ENCODE measurements at places on chromosomes 7 and 10.

GRCh38 chr10:49252313-49253034 lies 46.5 kb upstream of the C10orf71 start:
- no peak for DNase-seq

GRCh38 chr7:155802906-155803417 lies 9.3 kb downstream of the SHH start:
- no peak for DNase-seq

DNA sequence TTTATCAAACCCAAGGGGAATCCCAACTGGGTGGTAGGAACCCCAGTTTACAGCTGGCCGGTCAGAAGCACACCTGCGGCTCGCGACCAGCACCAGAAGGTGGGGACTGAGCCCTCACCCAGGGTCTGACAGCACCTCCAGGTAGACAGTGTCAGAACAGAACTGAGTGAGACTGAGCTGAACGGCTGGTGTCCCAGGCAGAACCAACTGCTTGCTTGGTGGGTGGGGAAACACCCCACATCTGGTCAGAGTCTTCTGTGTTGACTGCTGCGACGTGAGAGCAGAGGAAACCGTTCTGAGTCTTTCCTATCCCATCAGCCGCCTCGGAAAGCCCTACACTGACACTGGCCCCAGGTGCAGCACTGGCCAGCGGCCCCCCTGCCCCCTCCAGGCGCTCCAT lies 160.7 kb downstream of the MAD1L1 start:
- DNase-seq = no peak

GRCh38 chr7:134779741-134780065 lies 269 bp downstream of the CALD1 start:
- DNase-seq = no peak

DNA sequence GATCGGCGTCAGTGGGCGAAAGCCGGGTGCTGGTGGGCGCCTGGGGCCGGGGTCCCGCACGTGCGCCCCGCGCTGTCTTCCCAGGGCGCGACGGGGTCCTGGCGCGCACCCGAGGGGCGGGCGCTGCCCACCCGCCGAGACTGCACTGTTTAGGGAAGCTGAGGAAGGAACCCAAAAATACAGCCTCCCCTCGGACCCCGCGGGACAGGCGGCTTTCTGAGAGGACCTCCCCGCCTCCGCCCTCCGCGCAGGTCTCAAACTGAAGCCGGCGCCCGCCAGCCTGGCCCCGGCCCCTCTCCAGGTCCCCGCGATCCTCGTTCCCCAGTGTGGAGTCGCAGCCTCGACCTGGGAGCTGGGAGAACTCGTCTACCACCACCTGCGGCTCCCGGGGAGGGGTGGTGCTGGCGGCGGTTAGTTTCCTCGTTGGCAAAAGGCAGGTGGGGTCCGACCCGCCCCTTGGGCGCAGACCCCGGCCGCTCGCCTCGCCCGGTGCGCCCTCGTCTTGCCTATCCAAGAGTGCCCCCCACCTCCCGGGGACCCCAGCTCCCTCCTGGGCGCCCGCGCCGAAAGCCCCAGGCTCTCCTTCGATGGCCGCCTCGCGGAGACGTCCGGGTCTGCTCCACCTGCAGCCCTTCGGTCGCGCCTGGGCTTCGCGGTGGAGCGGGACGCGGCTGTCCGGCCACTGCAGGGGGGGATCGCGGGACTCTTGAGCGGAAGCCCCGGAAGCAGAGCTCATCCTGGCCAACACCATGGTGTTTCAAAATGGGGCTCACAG lies 1.1 kb downstream of the EGFR start:
- peak; percentile 68 for DNase-seq

DNA sequence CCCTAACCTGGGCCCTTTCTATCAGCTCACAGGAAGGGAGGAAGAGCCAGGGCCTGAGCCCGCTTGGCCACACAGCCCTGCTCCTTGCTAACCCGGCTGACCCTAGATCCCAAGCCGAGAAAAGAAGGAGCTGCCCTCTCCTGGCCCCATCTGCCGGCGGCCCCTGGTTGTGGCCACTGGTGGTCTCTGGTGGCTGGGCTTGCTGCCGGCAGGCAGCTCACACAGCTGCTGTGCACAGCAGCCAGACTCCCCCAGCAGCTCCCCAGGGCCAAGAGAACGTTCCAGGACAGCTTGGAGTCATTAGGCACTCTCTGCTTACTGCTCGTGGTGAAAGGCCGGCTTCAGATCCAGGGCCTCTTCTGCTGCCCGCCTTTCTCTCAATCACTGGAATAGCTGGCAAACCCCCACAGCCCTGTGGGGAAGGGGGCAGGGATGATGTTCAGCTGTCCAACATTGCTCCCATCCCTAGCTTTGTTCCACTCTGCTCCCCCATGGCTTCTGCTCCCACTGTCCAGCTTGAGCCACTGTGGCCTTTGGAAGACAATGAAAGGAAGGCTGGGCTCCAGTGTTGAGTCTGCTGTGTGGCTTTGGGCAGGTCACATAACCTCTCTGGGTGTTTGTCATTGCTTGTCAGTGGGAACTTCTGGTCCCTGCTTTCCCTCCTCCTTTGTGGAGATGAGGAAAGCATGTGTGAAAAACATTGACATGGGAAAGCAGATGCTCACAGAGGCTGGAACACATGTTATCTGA lies 35.4 kb upstream of the COL13A1 start:
- no peak for DNase-seq

- no peak for DNase-seq
Observed at GRCh38 chr10:50322077-50322476, 70.8 kb upstream of the ASAH2 start.

GRCh38 chr10:124493214-124493882 lies 31.7 kb downstream of the LHPP start:
- DNase-seq = peak; percentile 36

DNA sequence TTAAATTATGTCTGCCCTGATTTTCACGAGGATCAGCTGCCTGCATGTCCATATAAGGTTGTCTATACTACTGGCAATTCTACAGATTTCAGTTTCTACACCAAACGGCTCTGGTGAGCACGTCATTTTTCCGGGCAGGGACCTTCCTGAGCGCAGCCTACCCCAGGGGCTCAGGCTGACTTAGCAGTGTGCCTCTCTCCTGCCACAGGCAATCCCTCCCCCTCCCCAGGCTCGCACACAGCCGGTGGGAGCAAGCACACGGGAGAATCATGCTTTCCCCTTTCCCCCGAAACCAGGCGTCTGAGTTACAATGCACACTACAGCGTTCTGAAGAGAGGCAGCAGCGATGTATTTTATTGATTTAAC lies 1.7 kb downstream of the KLF6 start:
- DNase-seq = peak; percentile 72

GRCh38 chr10:119614686-119615085 lies 17.9 kb upstream of the TIAL1 start:
- no peak for DNase-seq

DNA sequence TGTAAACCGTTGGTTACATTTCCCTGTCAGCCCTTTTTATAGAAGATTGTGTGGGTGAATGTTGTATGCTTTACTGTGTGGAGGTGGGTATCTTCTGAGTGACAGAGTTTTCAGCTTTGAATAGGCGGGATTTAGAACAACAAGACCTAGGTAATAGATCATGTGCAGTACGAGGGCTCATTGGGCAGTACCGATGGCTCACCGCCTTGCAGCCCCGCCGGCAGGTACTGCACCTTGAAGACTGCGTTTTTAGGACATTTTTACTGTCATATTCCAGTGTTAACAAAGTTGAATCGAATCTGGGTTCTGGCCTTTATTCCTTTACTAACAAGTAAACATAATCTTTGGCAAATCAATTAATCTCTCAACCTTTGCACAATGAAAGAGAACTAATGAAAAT lies 55.9 kb upstream of the NCF1 start:
- DNase-seq = no peak

GRCh38 chr7:40804477-40805215 lies 669.8 kb downstream of the SUGCT start:
- DNase-seq = no peak

GRCh38 chr7:158247758-158248487 lies 339.7 kb downstream of the PTPRN2 start:
- DNase-seq = no peak

- DNase-seq = no peak
Observed at GRCh38 chr10:63247771-63248170, 114.6 kb downstream of the NRBF2 start.

Data from islet precursor cell (in vitro differentiated cells).